ENCODE measurements at places on chromosomes 2 and 18. TPM values are rescaled to one million over a fixed set of nuclear protein-coding genes. Genes with fewer than 3 reads are reported as not detected.

NYAP2 gene
- not detected for total RNA-seq

TCF7L1 gene
- 6.1 TPM for total RNA-seq

ATP6V1C2 gene
- not detected for total RNA-seq

COLEC11 gene
- not detected for total RNA-seq

FAM124B gene
- 0.13 TPM for total RNA-seq
